ENCODE measurements at places on chromosomes 2 and 18. TPM values are rescaled to one million over a fixed set of nuclear protein-coding genes. Genes with fewer than 3 reads are reported as not detected.

The SCN3A gene
- 0.94 TPM for polyA plus RNA-seq

- no peak for DNase-seq
These were observed 147.2 kb upstream of the CELF4 start for GRCh38 chr18:37712776-37713175.

DNA sequence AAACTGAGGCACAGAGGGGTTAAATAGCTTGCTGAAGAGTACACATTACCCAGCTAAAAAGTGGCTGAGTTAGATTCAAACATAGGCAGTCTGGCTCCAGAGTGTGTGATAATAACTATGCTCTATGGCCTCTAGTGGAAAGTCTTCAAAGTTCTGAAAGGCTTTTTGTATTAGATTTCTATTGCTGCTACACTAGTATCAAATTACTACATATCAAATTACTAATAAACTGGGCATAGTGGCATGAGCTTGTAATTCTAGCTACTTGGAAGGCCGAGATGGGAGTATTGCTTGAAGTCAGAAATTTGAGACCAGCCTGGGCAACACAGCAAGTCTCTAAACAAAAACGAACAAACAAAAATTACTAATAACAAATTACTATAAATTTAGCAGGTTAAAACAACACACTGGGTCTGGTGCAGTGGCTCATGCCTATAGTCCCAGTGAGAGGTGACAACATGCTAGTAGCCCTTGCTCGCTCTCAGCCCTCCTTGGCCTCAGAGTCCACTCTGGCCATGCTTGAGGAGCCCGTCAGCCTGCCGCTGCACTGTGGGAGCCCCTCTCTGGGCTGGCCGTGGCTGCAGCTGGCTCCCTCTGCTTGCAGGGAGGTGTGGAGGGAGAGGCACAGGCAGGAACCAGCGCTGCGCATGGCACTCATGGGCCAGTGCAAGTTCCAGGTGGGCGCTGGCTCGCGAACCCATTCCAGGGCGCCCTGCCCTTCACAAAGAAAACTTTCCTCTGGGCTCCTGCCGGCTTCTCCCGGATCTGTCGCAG, 38.2 kb upstream of the TWSG1 start:
- no peak for DNase-seq

DNA sequence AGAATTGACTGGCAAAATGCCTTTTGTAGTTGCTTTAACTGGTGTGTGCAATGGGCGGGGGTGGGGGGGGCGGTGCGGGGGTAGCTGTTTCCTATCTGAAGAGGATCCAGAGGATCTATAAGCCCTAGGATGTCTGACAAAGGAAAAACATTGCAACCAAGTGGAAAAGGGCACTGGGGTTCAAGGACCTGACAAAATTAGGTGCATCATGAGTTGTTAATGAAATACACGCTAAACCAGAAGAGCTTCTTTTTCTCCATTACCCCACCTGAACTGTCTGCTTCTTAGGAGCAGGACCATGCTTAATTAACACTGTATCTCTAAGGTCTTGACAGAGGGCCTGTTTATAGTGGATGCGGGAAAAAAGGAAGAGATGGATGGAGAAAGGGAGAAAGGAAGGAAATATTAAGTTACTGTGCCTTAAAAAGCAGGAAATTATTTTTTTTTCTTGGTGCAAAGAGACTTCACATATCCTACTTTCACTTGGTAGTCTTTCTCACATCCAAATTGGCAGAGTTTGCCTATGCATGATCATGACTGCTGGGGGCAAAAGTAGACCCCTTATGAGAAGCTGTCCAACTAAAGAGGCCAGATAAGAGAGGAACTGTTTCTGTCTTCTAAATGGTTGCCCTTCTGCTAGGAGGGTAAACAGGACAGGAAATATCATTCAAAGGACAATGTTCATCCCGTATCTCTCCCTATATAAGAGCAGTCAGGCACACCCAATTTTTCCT, 4.6 kb downstream of the RND3 start:
- DNase-seq, result no peak

GRCh38 chr2:202432776-202433175, 56.6 kb downstream of the BMPR2 start:
- no peak for DNase-seq

- no peak for DNase-seq
These were observed 2.0 kb downstream of the WDR35 start for GRCh38 chr2:19987936-19988335.

The UBXN4 gene
- polyA plus RNA-seq, result 81.5 TPM

The UGT1A3 gene
- not detected for polyA plus RNA-seq

DNA sequence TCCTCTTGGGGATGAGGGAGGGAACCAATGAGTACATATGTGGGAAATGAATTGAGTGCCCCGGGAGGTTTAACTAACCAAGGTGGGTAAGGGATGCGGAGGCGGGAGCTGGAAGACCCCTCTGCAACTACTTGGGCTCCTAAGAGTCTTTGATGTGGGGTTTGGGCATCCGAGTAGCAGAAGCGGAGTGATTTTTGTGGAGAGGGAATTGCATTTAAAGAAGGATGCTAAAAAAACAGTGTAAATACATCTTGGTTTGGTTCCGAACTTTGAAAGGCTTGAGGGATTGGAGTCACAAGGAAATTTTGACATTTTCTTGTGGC, 215.7 kb downstream of the MCFD2 start:
- no peak for DNase-seq

DNA sequence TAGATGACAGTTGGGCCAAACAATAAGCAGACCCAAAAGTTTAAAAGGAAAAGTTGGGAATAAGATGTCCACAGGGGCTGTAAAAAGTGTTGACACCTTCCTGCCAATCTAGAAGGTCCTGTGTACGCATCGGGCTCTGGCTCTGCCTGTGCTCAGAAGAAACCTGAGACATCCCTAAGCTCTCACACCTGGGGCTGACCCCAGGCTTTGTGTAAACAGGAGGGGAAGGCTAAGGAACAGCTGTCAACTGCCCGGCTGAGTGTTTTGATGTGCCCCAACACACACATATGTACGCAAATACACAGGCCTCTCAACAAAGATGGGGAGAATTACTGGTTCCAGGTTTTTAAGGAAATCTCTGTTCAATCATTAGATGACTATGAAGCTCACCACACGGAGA, 59.5 kb downstream of the TMEM131 start:
- DNase-seq, result peak; percentile 43

DNA sequence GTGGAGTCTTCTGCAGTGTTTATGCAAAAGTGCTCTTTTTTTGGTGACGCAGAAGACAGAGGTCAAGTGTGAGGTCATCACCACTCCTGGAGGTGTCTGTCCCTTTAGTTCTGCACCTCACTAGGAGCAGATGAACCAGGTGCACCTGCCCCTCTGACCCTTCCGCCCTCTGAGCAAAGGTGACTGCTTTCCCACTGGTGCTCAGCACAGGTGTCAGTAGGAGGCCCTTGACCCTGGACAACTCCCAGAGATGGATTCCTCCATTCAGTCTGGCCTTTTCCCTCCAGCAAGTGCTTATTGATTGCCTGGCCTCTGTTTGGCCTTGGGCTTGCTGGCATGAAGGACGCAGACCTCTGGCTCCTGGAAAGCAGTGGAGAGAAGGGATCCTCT, 8.7 kb upstream of the SLC4A3 start:
- DNase-seq, result no peak

The ST8SIA3 gene
- polyA plus RNA-seq, result 0.04 TPM

GRCh38 chr2:7394195-7394594, 477.0 kb downstream of the RNF144A start:
- DNase-seq, result no peak

The UGT1A8 gene
- polyA plus RNA-seq, result not detected

GRCh38 chr2:223854741-223855140, 17.4 kb upstream of the AP1S3 start:
- DNase-seq, result no peak

DNA sequence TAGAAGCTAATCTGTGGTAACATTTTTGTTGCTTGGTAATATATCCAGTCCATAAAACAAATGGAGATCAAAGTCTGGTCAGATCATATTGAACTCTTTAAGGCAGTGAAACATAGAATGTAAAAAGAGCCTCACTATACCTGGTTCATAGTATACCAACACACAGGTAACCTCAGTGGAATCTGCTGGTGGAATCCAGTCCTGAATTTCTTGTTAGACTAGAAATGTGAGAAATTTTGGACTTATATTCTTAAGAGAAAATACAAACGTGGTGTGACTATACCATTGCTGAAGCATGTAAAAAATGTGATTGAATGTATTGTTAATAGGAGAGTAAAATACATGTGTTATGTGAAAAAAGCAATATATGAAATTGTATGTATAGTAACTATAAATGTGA, 46.1 kb upstream of the GRHL1 start:
- no peak for DNase-seq

The SLC4A5 gene
- polyA plus RNA-seq, result 3.9 TPM

GRCh38 chr2:178330175-178331017, 120.6 kb downstream of the PRKRA start:
- no peak for DNase-seq

GRCh38 chr2:4903656-4904348, 788.4 kb upstream of the SOX11 start:
- peak; percentile 10 for DNase-seq

The MSGN1 gene
- 0.87 TPM for polyA plus RNA-seq

- DNase-seq, result no peak
These were observed 204.2 kb upstream of the CELF4 start for GRCh38 chr18:37769826-37770225.

- DNase-seq, result no peak
These were observed 40.3 kb downstream of the CRIM1 start for GRCh38 chr2:36395866-36396265.

- DNase-seq, result peak; percentile 67
These were observed 631 bp downstream of the GYPC start for GRCh38 chr2:126656431-126657147.

- DNase-seq, result peak; percentile 69
These were observed 118.9 kb downstream of the PXDN start for GRCh38 chr2:1625281-1626001.

The CKAP2L gene
- 9.9 TPM for polyA plus RNA-seq

DNA sequence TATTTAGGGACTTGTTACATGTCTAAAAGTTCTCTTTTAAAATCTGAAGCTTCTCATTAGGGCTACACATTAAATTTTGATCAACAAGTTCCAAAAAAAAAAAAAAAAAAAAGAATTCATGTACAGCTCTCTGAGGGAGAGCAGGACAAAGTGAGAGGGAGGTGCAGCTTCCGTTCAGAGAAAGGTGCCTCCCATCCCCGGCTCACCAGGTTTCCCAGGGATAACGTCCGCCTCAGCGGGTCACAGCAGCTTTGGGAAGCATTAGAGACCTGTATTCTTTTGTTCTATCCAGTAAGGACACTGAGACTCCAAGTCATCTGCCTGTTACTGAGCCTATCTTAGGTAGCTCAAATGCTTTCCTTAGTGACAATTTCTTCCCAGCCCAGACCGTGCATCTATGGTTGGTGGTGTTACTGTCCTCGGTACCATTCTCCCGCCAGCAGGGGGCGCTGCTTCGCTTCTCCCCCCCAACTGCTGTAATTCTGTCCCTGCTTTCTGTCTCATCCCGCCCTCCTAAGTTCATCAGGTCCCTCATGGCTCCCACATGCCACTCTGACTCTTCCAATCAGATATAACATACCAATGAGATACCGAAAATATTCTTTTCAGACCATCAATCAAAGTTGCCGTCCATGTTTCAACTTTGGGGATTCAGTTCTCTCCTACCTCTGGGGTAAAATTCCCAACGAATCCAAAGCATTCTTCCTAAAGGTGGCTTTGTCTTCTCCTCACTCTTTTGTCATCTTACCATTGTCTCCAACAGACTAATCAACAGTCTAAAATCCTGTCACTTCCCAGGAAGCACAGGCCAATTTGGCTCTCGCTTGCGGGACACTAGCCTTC, 466.5 kb downstream of the METTL4 start:
- no peak for DNase-seq

The TEKT4 gene
- polyA plus RNA-seq, result not detected

GRCh38 chr2:25682082-25682481, 8.7 kb upstream of the DTNB start:
- DNase-seq, result no peak

DNA sequence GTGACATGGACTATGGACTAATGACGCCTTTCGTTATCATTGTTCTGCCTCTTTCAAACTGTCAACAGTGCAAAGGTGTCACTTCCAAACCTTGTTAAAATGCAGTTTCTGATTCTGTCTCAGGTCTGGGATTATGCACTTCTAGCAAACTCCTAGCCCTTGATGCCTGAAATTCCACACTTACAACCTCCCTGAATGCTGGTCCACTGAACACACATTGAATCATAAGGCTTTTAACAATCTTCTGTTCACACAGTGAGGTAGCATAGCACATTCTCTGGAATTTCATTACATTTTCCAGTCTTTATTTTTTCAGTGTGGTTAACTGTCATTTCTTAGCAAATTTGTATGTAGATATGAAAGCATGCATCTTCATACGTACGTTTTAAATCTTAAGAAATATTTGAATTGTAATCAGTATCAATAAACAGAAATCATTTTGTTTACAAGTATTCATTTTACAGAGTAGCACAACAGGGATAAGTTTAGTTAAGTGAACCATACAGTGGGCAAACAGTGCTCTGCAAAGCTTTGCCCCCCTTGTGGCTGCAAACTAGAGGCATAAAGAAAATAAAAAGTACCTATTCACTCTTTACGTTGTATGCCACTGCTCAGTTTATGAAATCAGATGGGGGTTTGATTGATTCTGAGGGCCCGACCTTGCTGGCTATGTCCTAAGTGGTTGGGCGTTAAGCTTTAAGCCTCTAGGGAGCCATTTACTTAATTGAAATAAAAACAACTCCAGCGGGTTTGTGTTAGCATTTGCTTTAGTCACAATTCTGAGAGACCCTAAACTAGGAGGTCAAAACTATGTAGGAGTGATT, 250.8 kb downstream of the LRRTM1 start:
- no peak for DNase-seq

GRCh38 chr2:20438334-20439192, 8.3 kb upstream of the RHOB start:
- no peak for DNase-seq

The ZNF24 gene
- 33.6 TPM for polyA plus RNA-seq

GRCh38 chr2:186648130-186648529, 45.7 kb upstream of the FAM171B start:
- DNase-seq, result no peak

The LHCGR gene
- polyA plus RNA-seq, result 0.13 TPM

DNA sequence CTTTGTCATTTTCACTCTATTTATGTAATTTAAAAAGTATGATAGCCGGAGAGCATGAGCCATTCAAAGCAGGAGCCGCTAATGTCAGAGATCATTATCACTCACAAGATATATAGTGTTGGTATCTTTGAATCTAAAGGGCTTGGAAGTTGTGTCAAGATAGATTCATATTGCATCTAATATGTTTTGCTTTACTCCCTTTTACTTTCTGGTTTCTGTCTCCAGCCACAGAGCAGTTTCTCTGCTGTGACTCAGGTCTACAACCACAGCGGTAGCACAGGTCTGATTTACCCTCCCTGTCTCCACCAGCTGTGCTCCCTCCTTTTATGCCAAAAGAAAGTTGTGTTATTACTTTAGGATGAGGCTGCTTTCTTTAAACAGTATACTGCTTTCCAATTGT, 424.0 kb downstream of the ARHGAP15 start:
- DNase-seq, result no peak

- no peak for DNase-seq
These were observed 47.8 kb downstream of the ZAP70 start for GRCh38 chr2:97761192-97761591.

GRCh38 chr2:227654426-227654825, 12.2 kb upstream of the SCYGR5 start:
- DNase-seq, result no peak

GRCh38 chr2:213664817-213665216, 380.6 kb downstream of the SPAG16 start:
- DNase-seq, result no peak

The ZSCAN30 gene
- 22.7 TPM for polyA plus RNA-seq

The WDR35 gene
- polyA plus RNA-seq, result 9.6 TPM

- DNase-seq, result no peak
These were observed 109.2 kb upstream of the RAB12 start for GRCh38 chr18:8499810-8500675.

The LIMS3 gene
- polyA plus RNA-seq, result 1.7 TPM

The CHST9 gene
- 0.17 TPM for polyA plus RNA-seq

GRCh38 chr18:37252342-37252741, 313.3 kb downstream of the CELF4 start:
- no peak for DNase-seq

The ALLC gene
- not detected for polyA plus RNA-seq

Data from muscle of back (tissue), 13 donors.